ENCODE measurements at places on chromosomes 7 and 10.
A peak's percentile ranks its signal among the peaks of the same experiment; 100 is the strongest.

GRCh38 chr10:110775406-110775805, 96.3 kb upstream of the PDCD4 start:
- DNase-seq = no peak

- DNase-seq = no peak
Observed at GRCh38 chr7:128863433-128863989, 855 bp downstream of the ATP6V1F start.

- no peak for DNase-seq
Observed at GRCh38 chr10:118763202-118763988, 8.6 kb upstream of the CACUL1 start.

DNA sequence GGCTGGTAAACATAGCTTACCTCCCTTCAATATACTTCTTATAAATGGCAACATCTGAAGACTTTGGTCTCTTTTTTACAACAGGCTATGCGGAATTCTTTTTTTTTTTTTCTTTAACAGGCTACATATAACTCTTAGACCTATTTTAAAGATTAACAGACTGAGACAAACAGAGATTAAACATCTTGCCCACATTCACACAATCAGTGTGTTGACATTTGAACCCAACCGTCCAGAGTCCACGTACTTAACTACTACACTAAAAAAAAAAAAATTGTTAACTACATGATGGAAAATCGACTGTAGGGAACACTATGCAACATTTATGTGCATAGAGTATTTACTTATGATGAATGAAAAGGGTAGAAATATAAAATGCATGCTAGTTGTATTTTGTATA, 298.5 kb downstream of the ELMO1 start:
- no peak for DNase-seq

DNA sequence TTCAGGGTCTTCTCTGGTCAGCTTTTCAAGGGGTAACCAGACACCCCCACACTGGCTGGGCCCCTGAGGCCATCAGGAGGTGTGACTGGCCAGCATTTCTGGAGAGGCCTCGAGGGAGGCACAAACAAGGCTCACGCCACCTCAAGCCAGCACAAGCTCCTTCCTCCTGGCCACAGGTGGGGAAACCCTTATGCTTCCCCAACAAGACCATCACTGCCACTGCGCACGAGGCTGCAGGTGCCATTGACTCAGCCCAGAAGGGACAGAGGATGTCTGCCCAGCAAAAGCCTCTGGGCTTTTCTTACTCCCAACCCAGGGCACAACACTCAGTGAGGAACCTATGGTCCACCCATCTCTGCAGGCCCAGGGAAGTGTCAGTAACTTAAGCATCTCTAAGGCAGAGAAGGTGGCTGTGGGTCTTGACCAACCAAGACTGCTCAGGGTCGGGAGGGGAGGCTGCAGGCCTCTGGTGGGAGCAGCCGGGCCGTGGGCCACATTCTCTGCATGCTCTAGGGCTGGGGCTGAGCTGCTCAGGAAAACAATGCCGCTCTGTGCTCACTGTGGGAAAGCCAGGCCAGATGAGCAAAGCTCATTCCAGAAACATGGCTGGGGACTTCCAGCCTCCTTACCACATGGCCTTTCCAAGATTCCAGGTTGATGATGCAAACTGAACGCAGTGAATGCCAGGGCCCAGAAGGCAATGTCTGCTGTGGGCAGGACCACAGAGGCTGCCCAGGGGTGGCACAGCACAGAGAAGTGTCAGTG, 24.2 kb upstream of the RASSF4 start:
- DNase-seq = no peak

- no peak for DNase-seq
Observed at GRCh38 chr10:60312818-60313588, 76.7 kb downstream of the ANK3 start.

DNA sequence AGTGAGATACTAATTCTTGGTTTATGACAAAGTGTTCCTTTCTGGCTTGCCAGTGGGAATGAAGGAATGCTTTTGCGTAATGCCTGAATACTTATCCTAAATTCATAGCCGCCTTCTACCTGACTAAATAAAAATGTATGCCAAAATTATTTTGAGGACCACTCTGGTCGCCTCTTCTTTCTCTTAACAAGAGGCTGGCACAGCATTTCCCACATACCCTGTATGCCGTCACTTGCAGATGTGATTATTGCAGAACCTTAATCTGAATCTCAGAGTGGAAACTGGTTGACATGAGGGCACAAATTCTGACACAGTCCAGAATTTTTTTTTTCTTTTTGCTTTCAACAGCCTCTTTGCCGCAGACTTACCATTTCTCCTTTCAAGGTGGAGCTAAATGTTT, 124.6 kb upstream of the GLCCI1 start:
- no peak for DNase-seq

DNA sequence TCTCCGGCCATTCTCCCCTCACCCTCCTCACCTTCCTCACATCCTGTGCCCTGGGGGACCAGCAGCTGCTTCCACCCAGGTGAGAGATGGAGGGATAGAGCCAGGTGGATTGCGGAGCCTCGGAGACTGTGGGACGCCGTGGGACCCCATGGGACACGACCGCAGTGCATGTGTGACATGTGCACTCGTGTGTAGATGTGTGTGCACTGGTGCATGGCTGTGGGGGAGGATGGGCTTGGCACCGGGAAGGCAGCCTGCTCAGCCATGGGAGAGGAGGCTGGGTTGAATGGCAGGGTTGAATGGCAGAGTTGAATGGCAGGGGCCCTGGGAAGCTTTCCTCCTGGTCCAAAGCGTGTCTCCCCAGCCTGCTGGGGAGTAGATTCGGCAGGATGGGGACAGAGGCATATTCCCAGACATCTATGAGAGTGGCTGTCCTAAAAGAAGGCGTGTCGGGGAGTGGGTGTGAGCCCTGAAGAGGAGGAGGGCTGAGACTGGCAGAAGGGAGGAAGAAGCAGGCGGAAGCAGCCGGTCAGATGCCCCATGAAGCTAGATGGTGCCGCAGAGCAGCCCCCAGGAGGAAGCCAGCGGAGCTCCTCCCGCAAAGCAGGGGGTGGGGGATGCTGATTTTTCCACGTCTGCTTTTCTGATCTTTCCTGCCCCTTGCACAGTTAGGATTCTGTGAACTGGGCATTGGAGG, 815 bp downstream of the GIMAP8 start:
- DNase-seq = no peak

- DNase-seq = no peak
Observed at GRCh38 chr10:79374312-79375191, 27.3 kb downstream of the PPIF start.

- DNase-seq = no peak
Observed at GRCh38 chr7:4244041-4244440, 438.1 kb upstream of the FOXK1 start.

DNA sequence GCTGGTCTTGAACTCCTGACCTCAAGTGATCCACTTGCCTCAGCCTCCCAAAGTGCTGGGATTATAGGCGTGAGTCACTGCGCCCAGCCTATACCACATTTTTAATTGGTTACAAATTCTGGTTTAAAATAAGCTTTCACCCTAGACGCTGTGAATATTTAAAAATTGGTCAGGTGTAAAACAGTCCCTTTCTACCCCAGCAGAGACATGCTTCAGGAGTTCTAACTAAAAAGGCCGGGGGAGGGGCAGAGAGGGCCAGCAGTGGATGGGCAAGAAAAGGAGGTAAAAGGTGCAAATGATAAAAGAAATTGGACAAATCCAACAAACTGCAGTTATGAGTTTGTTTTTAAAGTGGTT, 70.0 kb downstream of the WAPL start:
- no peak for DNase-seq

DNA sequence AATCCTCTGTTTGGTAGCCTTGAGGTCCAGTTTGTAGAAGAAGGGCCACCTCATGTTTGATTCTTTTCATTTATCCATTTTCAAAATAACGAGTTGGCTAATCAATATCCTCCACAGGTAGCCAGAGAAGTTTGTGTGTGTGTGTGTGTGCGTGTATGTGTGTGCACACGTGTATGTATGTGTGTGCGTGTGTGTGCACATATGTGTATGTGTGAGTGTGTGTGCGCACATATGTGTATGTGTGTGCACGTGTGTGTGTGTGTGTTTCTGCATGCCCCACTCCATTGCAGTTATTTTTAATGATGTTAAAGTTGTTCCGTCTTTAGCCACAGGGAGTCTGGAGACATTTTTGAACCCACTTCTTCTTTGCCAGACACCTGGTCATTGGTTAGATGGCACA, 112.8 kb upstream of the PRKCQ start:
- no peak for DNase-seq

DNA sequence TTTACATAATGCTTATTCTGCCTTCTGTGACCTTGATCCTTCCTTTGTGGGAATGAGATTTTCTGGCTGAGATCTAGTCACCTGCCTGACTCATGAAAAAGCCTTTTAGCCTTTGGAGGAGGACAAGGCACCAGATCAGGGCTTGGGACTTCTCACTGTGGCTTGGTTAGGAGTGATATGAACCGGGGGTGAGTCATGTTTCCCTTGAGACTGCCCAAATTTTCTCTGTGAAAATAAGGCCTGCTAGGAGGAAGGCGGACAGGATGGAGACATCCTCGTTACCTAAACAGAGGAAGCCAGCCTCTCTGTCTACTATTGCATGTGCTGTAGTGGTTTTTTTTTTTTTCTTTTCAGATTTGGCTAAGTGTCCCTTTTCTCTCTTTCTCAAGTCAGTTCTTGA, 57.8 kb downstream of the EVX1 start:
- DNase-seq = no peak

GRCh38 chr7:107951896-107952295, 51.1 kb downstream of the LAMB1 start:
- no peak for DNase-seq

GRCh38 chr10:132787495-132788179, 1.7 kb upstream of the NKX6-2 start:
- DNase-seq = no peak

DNA sequence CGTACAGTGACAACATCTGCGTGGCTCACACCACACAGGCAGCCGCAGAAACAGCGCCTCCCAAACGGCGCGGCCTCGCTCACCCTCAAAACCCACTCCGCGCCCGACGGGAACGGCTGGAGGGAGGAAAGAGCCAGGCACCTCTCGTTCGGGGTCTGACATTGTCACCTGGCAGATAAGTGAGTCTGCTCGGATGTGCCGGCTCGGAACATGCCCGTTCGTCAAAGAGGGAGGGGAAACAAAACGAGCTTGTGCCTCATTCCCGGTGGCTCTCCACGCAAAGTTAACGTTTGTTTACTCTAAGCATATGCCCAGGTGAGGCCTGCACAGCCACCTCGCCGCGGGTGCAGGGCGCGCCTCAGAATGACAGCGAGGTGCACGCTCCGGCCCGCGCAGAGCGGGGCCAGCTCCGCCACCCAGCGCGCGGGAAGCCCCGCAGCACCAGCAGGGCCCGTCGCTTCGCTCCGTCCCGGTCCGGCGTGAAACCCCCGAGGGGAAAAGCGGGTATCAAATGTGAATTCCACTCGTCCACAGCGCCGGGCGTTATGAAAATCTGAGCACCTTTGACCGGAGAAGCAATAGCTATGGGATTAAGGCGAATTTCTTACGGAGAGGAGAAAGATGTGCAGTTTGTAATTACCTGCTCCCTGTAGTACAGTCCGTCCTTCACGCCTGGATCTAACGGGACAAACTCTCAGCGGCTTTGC, 13.1 kb downstream of the CNPY1 start:
- DNase-seq = peak; percentile 26

DNA sequence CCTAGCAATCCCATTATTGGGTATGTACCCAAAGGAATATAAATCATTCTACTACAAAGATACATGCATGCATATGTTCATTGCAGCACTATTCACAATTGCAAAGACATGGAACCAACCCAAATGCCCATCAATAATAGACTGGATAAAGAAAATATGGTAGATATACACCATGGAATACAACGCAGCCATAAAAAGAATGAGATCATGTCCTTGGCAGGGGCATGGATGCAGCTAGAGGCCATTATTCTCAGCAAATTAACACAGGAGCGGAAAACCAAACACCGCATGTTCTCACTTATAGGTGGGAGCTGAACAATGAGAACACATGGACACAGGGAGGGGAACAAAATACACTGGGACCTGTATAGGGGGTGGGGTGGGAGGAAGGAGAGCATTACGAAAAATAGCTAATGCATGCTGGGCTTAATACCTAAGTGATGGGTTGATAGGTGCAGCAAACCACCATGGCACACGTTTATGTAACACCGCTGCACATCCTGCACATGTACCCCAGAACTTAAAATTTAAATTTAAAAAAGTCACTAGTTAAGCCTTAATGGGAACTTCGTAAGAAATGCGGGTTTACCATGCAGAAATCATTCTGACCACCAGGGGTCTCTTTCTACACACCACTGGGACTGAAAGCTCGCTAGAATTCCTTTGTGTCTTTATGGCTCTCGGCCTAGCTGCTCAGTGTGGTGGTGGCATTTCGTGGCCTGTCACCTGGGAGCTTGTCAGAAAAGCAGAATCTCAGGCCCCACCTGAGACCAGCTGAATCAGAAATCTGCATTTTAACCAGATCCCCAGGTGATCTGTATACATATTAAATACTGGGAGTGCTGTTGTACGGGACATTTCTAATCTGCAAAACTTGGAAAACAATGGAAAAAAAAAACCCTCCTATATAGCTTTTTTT, 9.5 kb downstream of the ANKRD1 start:
- DNase-seq = no peak

DNA sequence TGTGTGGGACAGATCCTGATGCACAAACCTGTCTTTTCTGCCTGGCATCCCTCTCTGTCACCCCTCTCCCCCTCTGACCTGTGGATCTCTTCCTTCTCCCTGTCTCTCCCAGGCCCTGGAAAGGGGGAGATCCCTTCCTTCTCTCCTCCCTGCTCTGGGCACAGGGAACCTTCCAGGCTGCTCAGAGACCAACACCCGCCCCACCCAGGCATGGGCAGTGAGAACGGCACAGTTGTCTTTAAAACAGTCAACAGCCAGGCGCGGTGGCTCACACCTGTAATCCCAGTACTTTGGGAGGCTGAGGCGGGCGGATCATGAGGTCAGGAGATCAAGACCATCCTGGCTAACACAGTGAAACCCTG, 34.7 kb downstream of the KCNH2 start:
- no peak for DNase-seq

GRCh38 chr7:141460781-141461715, 90.2 kb upstream of the AGK start:
- DNase-seq = no peak

GRCh38 chr10:5560817-5561703, 36.3 kb downstream of the CALML3 start:
- DNase-seq = no peak

- DNase-seq = no peak
Observed at GRCh38 chr10:119483839-119484238, 58.7 kb downstream of the RGS10 start.

- DNase-seq = no peak
Observed at GRCh38 chr10:78755877-78756455, 312.8 kb upstream of the ZMIZ1 start.

DNA sequence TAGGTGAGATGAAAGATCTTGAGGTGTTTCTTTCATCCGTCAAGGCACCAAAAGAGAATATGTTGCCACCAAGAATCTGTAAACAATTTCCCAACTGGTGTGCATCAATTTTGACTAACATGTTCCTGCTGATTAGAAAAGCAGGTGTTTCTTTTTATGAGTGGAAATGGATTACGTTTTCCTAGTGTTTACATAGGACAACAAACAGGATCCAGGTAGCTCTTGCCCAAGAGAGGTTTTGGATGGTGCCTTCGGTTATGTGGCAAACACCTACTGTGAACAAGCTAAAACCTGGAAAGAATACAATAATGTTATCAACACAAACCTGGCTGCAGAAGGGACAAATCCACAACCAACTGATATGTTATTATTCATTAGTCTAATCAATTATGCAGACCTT, 53.6 kb upstream of the WNT16 start:
- DNase-seq = no peak

Data from RWPE2 (cell line).